ENCODE measurements at places on chromosomes 2 and 18.
A peak's percentile ranks its signal among the peaks of the same experiment; 100 is the strongest.

DNA sequence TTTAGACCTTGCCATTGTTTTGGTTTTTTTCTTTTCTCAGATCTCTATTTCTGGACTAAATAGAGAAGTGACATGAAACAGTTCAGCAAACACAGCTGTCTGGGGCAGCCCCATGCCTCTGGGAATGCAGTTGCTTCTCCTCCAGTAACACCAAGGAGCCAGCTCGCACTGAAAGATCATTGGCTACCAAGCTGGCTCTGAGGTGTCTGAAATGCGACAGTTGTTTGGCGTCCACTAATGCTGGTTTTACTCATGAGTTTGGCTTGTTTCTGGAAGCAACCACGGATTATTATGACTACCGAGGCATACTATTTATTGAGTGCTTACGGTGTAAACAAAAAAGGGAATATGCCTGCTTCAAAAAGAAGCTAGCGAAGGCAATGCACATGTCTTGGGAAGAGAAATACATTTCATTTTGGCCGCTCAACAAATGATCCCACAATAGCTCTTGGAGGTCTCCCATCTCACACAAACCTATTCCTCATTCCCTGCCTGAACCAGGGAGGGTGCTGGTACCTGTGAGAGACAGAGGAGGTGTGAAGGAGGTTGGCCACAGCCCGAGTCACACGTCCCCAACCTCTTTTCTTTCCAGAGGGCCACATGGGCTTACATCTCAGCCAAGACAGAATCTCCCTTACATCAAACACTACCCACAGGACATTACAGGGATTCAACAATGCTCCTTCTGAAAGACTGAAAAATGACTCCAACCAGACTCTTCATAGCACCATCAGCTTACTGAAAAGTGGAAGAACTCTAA is 37.5 kb upstream of the NEB start:
- no peak for DNase-seq

GRCh38 chr18:6413579-6414117 is 1.1 kb downstream of the L3MBTL4 start:
- no peak for DNase-seq

DNA sequence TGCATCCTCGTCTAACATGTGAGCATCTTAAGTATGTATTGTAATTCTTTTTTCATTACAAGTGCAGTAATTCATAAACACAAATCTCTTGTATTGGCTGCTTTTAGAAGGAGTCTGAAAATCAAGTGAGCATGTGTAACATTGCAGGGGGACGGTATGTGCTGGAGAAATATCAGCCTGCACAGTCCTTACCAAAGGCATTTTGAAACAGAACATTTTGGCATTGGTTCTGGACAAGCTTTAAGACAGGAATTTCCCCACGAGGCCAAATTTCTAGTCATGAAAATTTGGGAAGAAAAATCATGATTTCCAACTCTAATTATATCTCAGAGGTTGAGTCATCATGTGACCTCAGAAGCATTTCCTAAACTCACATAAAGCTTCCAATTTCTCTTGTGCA is 24.7 kb upstream of the NRP2 start:
- DNase-seq, result no peak

DNA sequence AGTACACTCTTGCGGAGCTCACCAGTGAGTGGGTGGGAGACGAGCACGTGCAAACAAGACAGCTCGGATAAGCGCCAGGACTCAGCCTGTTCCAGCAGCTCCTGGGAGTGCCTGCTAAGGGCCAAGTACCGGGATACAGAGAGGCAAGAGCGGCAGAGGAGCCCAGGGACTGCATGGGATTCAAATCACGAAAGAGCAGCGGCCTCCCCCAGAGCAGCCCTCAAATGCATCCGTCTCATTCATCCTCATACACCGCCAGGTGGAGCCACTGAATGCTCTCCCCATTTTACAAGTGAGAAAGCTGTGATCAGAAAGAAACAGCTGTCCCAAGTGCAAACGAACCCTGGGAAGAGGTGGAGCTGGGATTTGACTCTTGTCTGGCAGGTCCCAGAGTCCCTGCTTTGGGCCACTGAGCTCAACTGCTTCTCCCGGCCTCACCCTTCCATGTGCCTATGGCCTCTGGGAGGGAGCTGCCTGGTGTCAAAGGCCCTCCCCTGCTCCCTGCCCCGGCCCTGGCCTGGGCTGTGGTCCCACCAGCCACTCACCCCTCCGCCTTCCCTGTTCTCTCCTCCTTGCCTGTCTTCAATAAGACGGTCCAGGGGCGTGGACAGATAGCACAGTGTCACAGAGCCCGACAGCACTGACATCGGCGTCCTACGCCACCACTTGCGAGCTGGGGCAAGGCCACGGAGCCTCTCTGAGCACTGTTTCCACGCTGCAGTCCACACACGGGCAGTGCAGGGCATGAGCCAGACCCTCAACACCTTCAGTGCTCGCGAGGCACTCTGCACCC is 72.8 kb upstream of the TAF1B start:
- DNase-seq, result peak; percentile 84

- DNase-seq, result no peak
Measured at GRCh38 chr2:127037476-127037875, 69.5 kb downstream of the BIN1 start.

DNA sequence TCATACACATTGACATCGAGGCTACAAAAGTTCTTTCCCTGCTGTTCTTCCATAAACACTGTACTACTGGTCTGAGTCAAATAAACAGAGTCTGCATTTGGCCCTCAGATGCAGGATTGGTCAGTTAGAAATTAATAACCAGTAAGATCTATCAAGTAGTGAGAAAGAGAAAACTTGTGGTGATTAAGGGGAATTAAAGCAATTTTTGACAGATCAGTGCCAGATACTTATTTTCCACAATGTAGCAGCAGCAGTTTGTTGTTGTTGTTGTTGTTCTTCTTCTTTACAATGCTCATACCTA is 85.0 kb downstream of the IKZF2 start:
- no peak for DNase-seq

DNA sequence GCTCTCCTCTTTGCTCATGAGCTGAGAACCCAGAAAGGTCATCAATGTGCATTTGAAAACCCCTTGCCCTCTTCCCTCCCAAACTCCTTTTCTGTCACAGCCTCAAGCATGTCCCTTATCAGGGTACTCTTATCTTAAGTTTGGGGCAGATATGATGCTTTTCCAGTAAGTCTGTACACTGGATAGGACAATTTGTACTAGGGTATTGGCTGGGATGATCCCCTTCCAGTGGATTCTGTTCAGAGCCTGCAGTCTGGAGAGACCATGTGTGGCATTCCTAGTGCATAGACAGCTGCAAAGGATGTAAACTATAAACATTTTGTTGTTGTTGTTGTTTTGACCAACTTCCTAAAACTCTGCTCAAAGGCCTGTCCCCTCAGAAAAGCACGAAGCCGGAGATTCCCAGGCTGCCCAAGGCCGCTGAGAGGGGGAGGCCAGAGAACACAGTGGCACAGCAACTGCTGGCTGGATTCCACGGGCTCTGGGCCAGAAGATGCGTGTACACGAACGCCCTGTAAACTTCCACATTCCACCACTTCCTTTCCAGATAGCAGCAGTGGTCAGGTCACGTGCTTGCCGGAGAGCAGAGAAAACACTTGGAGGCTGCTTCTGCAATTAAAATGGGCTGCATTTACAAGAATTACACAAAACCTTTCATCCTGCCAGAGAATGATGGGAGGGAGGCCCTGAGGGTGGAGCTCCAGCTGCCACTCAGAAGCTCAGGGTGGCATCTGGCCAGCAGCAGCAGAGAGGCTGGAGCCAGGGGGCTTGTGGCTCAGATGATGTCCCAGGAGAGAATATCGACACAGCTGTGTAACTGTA is 42.1 kb downstream of the BMP10 start:
- peak; percentile 97 for DNase-seq

DNA sequence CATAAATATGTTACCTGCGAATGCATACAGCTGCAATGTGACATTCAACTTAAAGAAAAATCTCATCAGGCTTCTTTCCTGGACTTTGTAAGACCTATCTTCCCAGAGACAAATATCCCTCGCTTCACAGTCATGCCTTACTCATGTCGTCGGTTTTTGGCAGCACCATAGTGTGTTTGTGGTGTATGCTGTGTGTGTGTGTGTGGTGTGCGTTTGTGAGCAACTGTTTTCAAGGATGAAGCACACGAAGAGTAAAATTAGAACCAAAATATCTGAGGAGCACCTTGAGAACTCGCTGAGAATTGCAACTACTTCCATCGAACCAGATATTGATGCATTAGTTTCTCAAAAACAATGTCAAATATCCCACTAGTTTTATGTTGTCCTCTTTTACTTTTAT is 56.9 kb downstream of the ASB1 start:
- DNase-seq, result no peak

DNA sequence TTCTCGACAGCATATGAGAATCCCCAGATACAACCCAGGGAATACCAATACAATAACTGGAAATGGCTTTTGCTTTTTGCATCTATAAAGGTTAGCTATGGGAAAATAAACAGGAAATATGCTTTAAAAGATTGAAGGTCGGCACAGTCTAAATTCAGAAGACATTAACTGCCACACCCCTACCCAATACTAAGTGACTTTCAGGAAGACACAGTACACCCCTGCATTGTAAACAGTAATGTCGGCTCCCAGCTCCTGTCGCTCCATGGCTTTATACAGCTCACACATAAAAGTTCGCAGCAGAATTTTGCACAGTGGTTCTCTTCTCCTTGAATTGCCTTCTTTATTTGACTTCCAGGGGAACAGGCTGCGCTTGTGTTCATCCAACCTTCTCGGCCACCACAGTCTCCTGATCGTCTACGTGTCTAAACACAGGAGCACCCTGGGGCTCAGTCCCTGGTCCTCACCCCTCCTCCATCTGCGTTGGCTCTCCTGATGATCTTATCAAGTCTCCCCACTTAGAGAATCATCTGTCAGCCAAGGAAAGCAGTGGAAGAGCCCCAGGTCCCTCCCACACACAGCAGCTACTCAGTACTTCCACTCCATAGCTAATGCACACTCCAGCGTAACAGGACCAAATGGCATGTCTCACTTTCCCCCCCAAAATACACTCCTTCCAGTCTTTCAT is 22.7 kb downstream of the CYB5A start:
- no peak for DNase-seq

DNA sequence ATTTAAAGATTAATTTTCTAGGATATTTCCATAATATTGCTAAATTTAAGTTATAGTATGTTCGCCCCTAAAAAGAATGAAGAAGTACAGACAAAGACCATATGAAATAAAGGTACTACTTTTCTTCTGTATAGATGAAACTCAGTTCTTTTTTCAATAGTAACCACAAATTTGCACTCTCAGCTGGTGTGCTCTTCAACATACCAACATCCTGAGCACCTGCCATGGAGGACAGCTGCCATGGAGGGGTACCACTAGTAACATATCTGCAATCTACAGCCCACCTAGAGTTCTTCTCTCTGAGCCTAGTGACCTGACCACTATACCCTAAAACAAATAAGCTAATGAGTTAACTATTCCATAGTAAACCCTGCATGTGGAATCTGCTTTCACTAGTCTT is 36.8 kb upstream of the ERCC3 start:
- DNase-seq, result no peak

GRCh38 chr2:1170711-1171110 is 220.1 kb downstream of the SNTG2 start:
- DNase-seq, result no peak

DNA sequence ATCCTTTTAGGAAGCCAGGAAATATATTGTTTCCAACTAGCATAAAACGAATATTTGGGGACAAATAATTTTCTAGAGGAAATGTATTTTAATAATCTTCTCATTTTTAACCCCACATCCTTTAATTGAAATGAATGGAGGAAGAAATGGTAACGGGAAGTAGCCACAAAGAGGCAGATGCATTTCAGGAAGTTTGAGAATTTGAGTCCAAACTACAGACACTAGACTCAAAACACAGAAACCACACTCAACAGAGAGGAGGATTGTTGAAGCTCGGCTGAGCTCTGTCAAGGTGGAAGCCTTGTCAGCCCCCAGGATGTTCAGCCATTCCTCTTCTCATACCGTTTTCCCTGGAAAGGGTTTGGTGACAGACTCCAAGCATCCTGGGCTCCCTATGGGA is 288.5 kb downstream of the NAPG start:
- DNase-seq, result no peak

- DNase-seq, result no peak
Measured at GRCh38 chr2:12678186-12678585, 38.5 kb upstream of the TRIB2 start.

DNA sequence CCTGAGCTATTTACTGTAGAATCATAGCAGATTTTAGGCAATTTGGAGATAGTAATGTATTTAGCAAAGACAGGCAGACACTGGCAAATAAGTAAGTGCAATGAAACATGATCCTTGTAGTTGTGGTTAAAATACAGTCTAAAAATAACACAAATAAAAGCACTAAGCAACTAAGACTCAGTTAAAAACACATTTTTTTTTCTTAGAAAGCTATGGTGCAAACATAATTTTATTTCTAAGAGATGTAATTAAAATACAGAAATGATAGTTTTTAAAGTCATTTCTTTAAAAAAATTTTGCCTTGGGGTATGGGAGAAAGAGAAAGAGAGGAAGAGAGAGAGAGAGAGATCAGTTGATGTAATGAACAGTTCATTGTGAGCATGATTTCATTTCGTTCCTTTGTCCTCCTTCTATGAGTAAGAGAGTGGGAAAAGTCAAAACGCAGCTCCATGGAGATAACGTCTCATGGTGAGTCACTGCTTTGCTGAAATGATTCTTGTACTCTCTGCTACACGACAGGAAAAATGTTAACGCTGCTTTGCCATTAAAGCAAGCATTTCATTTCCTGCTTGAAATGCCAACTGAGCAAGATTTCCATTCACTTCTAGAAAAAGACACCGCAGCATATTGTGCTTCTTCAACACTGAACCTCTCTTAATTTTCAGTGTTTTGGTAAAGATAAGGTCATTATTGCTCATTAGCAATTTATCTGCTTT is 61.3 kb upstream of the PGAP1 start:
- DNase-seq, result peak; percentile 65

DNA sequence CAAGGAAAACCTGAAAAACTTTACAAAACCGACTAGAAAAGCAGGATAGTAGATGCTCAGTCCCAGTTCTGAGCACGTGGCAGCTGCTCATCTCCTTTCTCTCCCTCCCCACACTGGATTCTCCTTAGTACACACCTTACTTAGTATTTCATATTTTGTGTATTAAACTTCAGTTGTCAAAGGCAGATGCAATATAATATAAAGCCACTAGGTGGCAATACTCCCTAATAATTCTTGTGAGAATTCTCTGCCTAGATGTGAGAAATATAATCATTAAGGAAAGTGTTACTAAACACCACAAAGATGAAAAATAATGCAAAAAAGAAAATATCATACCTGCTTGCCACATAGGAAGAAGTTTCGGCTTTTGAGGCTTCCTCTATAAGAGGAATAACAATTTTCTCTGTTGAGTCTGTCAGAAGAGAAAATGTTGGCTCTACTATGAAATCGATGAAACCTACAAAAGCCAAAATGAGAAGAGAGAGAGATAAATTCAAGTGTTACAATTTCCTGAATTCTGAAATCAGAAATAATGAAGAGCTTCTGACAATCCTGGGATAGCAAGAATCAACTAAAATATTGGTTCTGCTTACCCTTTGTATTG is 200.6 kb downstream of the PPP1R1C start:
- DNase-seq, result peak; percentile 11

GRCh38 chr2:187962538-187962937 is 329.1 kb upstream of the GULP1 start:
- no peak for DNase-seq

All from urothelium cell line (cell line).